NCI-H2081 treated with DMSO at 0.1 percent for 48 hours (cell line): ENCODE measurements at places on chromosomes 16 and 17.

DNA sequence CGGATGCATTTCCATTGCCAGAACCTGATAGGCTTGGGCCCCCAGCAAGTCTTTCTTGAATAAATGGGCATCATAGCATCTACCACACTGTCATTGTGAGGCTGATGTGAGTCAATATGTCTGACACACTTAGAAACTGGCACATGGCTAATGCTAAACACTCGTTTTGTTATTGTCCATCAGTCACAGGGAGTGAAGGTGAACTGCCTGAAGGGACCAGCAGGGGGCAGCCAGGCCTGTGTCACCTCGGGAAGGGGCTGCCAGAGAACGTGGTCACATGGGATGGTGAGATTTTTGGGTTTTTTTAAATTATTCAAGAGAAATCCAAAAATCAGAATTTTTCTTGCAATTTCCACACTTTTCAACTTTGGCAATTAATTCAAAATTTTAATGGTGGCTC is 831 bp upstream of the RCVRN start:
- no peak for DNase-seq

- DNase-seq, result no peak
Observed at GRCh38 chr16:57446531-57447185, 527 bp downstream of the CIAPIN1 start.

DNA sequence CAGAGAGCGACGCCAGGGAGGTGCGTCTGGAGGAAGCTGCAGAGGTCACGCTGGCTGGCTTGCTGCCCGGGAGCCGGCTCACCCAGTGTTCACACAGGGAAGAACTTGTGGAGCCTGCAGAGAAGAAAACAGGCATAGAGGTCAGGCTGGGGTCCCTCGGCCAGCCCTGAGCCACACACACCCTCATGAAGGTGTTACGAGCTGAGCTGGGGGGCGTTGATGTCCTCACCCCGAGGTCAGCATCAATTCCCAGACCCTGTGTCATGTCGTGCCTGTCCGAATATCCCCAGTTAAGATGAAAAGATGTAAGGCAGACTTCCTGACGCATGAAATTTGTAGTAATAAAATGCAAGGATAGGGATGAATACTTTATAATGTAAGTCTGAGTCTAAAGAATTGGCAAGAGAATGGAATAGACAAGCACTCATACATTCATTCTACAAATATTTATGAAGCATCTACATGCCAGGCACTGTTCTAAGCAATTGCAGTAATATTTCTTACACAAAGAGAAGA is 77.1 kb downstream of the USP31 start:
- DNase-seq, result no peak

DNA sequence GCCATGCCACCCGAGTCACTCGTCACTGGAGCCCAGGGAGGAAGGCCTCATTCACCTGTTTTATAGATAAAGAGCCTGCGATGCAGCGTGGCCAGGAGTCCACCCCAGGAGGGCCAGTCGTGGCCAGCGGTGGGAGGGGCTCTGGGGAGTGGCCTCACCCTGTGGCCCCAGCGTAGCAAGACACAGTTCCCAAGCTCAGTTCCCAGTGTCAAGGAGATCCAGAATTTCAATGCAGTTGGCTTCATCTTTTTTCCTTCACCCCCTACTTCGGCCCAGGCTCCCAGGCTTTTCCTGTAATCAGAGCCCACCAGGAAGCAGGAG is 84.0 kb downstream of the ABR start:
- no peak for DNase-seq

DNA sequence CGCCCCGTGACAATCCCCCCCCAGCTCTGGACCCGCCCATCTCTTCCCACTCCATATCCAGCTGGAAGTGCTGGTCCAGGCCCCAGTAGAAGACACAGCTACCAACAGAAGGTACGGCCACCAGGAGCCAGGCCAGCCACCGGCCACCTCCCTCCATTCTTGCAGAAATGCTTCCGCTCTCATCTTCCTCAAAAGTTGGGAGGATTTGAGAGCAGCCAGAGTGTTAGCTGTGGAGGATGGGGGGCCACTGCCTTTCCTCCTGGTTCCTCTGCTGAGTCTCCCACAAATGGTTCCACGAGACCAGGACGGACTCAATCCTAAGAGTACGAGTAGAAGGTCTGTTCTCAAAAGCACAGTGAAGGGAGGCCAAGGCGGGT is 78.3 kb downstream of the GAS7 start:
- DNase-seq, result no peak

GRCh38 chr16:66344533-66345145 is 21.9 kb upstream of the CDH5 start:
- DNase-seq, result no peak

- DNase-seq, result no peak
Observed at GRCh38 chr17:63294776-63295175, 151.3 kb downstream of the CYB561 start.

DNA sequence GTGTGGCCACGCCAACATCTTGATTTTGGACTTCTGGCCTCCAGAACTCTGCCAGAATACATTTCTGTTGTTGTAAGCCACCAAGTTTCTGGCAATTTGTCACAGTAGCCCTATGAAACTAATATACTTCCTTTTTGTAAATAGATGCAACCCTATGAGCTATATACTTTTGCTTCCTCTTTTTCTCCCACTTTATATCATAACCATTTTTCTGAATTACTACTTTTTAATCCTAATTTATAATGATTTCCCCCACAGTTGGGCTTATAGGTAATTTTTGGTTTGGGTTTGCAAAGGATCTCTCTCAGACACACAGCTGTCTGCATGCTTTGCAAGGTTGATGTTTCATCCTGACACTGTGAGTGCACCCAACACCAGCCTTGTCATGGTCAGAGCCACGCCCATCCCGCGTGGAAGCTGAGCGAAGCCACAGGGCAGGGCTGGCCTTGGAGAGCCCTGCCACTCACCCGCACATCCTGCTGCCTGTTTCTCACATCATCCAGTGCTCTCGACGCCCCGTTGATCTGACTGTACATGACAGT is 5.8 kb downstream of the TRIM25 start:
- DNase-seq, result no peak

GRCh38 chr17:81831957-81832607 is 1.0 kb downstream of the MCRIP1 start:
- no peak for DNase-seq

DNA sequence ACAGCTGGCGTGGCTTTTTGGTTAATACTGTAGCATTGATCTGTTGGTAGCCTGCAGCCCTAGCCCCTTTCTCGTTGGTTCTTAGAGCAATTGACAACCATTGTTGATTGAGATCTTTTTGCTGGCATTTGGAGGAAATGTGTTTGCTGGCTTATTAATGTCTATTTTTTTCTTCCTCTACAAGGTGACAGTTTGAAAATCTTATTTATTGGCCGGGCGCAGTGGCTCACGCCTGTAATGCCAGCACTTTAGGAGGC is 1.8 kb downstream of the ATXN2L start:
- DNase-seq, result no peak

DNA sequence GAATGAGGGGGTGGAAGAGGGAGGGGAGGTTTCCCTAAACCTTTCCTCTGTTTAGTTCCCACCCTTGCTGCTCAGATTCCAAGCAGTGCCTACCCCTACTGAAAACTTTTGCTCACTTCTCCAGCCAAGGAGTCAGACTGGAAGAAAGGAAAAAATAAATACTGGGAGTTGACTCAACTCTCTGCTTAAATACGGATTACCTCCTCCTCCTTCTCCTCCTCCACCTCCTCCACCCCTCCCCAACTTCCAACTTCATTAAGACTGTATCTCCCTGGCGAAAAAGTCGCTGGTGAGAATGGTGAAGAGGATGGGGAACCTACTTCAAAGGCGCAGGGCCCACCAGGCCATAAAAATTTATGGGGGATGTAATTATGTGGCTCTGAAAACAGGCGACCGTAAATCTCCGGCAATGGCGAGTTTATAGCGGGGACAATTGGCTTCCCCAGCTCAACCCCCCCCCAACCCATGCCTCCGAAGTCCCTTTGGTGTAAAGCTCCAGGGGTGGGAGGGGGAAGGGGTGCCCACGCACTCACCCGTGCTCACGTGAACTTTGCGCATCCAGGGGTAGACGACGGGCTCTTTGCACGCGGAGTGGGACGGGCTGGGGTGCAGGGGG is 712 bp downstream of the HOXB4 start:
- DNase-seq, result no peak

DNA sequence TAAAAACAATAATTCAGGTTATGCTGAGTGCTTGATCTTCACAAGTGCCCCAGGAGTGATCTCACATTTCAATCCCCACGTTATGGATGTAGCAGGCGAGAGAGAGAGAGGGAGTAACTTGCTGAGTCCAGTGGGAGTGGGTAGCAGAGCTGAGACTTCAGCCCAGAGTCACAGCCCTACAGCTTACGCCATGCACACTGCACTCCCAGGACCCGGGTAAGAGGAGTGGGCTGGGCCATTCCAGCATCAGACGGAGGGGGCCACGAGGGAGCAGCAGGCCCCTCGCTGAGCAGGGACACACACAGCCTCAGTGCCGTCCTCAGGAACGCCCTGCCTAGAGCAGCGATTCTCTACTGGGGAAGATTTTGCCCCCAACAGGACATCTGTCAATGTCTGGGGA is 9.8 kb upstream of the KIF19 start:
- DNase-seq, result no peak

- DNase-seq, result no peak
Observed at GRCh38 chr17:15957206-15957605, 12.3 kb downstream of the ADORA2B start.

- DNase-seq, result no peak
Observed at GRCh38 chr17:39105705-39106104, 45.7 kb downstream of the PLXDC1 start.

- DNase-seq, result no peak
Observed at GRCh38 chr16:66295213-66295612, 71.3 kb upstream of the CDH5 start.

DNA sequence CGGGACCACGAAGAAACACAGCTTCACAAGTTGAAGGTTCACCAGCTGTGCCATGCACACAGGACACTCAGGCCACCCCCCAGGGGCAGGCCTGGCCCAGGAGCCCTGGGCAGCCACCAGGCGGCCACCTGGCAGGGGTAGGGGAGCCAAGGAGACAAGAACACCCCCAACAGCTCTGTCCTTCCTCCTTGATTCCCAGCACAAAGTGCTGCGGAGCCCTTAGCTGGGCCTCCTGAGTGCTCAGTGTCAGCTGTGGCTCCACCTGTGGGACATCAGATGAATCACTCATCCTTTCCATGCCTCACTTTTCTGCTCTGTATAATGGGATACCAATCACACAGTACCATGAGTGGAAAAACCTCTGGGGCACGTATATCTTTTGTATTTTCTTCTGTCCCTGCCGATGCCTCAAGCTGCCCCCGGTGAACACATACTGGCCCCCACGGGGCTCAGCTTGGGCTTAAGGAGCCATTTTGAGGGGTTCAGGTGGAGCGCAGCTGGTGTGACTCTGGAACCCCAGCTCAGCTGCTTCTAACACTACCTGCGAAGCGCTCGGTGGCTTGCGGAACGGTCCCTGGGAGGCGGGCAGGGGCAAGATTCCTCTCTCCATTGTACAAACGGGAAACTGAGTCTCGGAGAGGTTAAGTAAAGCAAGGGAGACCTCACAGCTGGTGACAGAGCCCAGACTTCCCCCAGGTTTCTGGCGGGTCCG is 12.0 kb downstream of the GALK1 start:
- DNase-seq, result no peak

DNA sequence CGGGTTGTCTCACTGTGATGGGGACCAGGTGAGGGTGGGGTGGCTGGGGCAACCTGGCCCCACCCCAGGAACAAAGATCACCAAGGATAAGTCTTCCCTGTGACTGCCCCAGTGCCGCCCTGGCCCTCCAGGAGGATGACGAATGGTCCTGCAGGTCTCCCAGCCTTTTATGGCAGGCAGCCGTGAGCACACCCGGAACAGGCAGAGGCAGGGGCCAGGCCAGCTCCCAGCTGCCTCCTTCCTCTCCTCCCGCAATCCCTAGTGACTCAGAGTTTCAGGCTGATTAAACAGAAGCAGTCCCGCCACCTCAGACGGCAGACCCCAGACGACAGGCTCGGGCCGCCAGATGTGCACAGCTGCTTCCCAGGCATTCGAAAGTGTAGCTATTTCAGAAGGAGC is 13.3 kb downstream of the JUP start:
- DNase-seq, result no peak

- DNase-seq, result no peak
Observed at GRCh38 chr17:72259922-72260321, 139.1 kb downstream of the SOX9 start.

- DNase-seq, result no peak
Observed at GRCh38 chr16:69095193-69095592, 10.3 kb upstream of the HAS3 start.

DNA sequence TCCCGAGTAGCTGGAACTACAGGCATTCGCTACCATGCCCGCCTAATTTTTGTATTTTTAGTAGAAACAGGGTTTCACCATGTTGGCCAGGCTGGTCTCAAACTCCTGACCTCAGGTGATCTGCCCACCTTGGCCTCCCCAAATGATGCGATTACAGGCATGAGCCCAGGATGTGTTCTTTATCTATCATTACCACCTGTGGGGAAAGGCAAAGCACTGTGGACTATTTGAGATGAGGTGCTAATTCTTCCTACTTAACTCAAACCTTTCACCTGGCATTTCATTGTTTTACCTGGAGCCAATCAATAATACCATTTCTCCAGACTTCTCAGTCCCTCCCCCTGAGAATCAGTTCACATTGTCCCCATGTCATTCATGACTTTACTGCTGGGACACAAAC is 20.4 kb upstream of the PPM1D start:
- DNase-seq, result no peak

DNA sequence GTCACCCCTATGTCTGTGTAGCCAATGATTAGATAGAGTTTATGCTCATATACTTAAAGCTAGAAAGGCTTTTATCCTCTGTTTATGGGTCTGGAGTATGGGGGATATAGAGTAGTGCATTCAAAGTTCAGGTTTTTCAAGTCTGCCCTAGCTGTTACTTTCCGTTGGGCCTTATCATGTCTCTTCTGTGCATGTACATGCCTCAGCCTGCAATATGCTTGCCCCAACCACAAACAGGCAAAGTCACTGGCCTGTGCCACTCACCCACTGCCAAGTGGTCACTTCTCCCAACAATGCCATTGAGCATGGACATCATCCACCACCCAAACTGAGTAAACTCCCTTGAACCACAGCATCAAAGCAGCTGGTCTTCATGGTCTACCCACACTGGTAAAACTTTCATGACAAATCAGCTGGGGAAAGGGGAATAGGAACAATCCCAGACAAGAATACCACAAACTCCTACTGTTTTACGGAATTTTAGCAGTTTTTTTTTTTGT is 70.3 kb upstream of the C17orf78 start:
- no peak for DNase-seq

GRCh38 chr17:29243792-29244191 is 2.9 kb upstream of the CRYBA1 start:
- DNase-seq, result no peak

DNA sequence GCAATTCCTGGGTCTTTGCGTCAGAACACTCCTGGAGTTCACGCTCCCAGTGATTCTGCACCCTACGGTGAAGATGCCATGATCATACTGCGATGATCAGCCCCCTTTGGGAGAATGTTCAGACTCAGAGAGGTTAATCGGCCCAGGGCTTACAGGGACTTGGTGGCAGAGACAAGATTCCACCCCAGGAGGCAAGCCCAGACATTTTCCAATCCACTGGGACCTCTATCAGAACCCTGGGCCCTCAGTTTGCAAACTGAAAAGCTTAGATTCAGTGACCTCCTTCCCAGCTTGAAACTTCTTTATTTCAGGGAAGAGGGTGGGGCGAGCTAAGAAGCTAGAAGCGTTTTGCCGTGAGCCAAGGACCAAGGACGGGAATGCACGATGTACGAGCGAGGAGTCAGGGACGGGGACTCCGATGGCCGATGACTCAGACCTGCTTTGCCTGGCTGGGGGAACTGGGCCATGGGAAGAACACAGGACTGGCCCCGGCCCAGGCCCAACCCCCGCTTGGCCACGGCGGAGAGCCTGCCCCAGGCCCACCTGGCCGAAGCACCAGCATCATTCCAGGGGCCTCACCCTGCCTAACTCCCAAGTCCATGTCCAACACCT is 34.7 kb downstream of the SOCS3 start:
- no peak for DNase-seq

GRCh38 chr17:79777120-79777893 is 641 bp upstream of the CBX2 start:
- no peak for DNase-seq
